ENCODE measurements at places on chromosomes 2 and 18.

DNA sequence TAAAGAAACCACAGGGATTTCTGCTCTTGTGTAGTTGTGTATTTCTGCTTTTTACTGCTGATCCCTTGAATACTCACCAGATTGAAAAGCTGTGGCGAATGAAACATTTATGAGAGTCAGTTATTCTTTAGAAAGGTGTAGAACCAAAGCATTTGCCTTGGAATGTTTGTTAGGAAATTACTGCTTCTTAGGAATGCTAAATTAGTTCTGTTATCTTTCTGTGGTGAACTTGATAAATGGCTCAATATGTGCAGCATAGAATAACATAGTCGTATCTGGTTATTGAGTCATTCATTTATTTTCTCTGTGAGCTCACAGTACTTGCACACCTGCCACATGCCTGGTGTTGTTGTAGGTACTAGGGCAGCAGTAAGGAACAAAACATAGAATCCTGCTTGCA is 57.0 kb upstream of the FAM237A start:
- DNase-seq, result no peak

GRCh38 chr2:76256458-76257088 is 545.9 kb upstream of the GCFC2 start:
- no peak for DNase-seq

- DNase-seq, result no peak
Measured at GRCh38 chr18:26103579-26103978, 13.2 kb upstream of the SS18 start.

DNA sequence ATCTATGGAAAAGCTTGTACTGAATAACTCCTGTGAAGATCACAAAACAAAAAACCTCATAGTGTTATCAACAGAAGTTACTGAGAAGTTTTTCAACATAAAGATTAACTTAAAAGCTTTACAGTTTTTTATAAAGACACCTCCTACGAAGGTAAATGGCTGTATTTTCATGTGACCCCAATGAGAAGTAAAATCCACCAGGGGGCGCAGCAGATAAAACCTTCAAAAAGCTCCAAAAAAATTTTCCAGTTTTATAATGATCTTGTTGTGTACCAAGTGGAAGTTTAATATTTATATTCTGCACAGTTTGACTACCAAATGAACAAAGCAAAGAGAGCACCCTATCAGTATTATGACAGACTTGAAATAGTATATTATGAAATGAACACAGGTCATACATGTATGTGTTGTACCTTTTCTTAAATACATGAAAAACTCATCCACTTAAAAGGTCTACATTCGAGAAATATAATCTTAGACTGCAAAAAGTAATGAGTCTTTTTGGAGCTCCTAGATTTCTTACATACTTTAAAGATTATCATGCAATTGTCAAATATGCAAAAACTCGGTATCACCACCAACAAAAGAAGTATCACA is 38.5 kb downstream of the PNO1 start:
- no peak for DNase-seq

DNA sequence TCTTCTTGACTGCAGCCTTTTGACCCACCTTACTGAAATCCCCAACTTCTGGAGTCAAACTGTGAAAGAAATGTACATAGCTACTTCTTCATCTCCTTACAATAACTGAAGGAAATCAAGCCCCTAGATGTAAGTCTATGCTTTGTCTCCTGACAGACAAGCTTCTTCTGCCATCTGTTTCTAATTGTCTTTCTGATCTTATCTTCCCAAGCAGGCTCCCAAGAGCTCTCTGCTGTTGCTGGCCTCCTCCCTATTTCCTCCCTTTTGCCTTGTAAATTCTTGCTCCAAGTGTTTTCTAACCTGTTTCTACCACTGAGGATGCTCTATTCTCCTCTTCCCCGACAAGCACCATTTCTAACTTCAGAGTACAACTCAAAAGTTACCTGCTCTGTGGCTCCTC is 77.4 kb upstream of the OSR1 start:
- no peak for DNase-seq

GRCh38 chr2:227848146-227848545 is 23.3 kb upstream of the DAW1 start:
- no peak for DNase-seq

GRCh38 chr2:136049011-136049742 is 63.8 kb upstream of the DARS1 start:
- no peak for DNase-seq
